RPMI7951 (cell line): ENCODE measurements at places on chromosomes 11 and 22. TPM values are rescaled to one million over a fixed set of nuclear protein-coding genes. Genes with fewer than 3 reads are reported as not detected.
A peak's percentile ranks its signal among the peaks of the same experiment; 100 is the strongest.

The TENM4 gene
- total RNA-seq, result 25.1 and 27.8 TPM in 2 replicates

DNA sequence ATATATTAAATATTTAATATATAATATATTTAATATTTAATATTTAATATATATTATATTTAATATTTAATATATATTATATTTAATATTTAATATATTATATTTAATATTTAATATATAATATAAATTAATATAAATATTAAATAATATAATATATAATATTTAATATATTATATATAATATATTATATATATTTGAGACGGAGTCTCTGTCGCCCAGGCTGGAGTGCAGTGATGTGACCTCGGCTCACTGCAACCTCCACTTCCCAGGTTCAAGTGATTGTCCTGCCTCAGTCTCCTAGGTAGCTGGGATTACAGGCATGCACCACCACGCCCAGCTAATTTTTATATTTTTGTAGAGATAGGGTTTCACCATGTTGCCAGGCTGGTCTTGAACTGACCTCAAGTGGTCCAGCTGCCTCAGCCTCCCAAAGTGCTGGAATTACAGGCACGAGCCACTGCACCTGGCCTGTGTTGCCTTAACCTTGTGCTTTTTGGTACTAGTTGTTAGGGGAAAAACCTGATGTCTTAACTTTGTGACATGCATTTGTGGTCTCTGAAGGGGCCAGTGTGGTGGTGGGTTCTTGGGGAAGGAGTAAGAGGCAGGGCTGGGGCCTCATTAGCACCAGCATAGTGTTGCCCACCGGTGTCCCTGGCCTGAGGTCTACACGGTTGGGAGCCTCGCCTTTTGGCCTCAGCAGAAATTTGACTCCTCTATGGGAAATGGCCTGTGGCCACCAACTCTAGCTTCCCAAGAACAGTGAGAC lies 16.6 kb downstream of the SEC14L3 start:
- no peak for DNase-seq

DNA sequence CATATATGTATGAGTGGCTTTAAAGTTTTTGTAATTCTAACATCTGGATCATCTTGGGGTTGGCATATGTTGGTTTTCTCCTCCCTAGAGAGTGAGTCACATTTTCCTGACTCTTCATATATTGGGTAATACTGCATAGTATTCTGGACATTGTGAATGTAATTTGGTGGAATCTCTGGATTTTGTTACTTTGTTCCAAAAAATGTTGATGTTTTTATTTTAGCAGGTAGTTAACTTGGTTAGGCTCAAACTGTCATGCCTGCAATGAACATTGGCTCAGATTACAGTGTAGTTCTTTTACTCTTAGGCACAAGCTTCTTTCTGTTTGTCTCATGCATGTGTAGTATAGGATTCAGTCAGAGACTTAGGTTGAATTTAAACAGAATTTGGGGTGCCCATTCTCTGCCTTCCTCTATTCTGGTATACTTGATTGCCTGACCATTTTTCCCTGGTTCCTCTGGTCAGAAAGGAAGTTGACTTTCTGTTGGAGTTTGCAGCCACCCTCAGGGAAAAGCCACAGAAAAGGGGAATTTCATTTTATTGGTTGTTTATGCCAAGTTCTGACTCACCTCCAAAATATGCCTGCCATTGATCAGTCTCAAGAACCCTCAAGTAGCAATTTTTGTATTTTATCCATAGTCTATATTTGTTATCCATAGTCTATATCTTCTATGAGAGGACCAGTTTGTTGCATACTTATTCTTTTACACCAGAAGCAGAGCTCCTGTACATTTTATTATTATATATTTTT lies 151.7 kb downstream of the UVRAG start:
- DNase-seq, result peak; percentile 88

- no peak for DNase-seq
These were observed 2.1 kb downstream of the USP28 start for GRCh38 chr11:113873236-113873626.

DNA sequence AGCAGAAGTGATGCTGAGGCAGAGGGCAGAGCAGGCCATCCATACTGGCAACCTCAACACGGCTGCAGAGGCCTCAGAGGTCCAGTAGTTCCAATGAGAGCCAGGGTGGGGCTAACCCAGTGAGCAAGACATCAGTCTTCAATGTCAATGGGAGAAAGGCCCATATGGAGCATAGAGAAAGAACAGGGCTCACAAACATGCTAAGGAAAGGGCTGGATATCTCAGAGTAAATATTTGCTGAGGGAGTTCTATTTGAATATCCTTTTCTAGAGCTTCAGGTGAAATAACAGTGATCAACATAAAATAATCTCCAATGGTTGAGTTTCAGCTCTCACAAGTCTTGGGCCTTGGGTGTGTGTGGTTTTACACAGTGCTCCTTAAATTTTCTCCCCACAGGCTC lies 50.8 kb upstream of the CCDC90B start:
- no peak for DNase-seq

The MLC1 gene
- total RNA-seq, result not detected in 2 replicates

DNA sequence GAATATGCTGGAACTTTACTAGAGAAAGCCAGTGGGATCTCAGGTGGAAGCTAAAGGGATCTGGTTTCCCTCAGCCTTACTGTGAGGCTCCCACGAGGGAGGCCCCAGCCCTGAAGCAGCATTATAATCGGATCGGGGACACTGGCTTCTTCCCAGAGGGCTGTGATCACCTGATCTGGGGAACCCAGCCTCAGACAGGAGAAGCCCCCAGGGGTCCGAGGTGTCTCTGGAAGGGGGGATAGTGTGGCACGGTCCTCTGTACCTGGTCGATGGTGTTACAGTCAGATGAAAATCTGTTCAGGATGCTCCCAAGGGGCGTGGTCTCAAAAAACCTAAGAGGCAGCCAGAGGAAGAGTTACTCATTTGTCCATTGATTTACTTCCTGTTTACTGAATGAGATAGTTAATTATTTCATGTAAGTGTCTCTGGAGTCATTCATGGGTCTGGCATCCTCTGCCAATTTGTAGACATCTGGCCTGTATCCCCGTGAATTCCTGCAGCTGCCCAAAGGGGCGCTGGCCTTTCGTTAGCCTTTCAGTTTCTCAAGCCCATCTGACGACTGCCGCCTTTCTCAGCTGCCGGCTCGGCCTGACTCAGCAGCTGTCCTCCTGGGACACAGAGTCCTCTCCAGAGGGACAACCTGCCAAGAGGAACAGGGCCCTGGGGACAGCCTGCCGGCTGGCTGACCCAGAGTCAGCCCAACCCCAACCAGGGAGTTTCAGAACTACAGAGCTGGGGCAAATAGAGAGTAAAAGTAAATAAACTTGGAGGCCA lies 17.0 kb upstream of the KCNJ11 start:
- DNase-seq, result peak; percentile 74

The OR8A1 gene
- total RNA-seq, result not detected in 2 replicates

- peak; percentile 25 for DNase-seq
These were observed 30.3 kb upstream of the NAP1L4 start for GRCh38 chr11:3022300-3022967.

The AQP11 gene
- total RNA-seq, result 1.6 and 2.8 TPM in 2 replicates

DNA sequence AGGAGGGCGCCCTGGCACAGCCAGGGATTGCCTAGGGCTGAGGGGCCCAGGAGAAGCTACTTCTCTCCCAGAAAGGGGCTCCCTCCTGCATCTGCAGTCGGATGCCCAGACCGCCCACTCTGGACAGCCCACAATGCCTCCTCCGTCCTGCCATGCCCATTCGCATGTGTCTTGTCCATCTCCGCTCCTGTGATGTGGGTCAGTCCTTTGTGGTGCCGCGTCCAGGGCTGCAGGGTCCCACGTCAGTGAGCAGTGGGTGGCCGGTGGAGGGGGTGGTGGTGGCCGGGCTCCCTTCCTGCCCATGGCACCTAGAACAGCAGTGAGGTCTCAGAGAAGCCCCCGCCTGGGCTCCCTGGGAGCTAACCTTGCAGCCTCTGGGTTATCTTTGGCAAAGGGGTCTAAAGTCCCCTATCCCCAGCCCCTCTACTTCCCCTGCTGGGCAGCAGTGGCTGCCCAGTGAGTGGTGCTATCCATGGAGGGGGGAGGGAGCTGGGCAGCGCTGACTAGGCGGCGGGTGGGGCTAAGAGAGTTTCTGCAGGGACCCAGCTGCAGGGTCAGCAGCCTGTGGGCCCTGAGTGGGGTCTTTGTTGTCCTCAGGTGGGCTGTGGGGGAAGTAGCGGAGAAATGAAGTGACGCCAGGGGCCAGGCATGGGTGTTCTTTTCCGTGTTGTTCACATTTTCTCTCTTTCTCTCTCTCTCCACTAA lies 41.1 kb downstream of the KCNC1 start:
- no peak for DNase-seq
